LHCN-M2 (cell line): ENCODE measurements at places on chromosomes 5 and 9. TPM values are rescaled to one million over a fixed set of nuclear protein-coding genes. Genes with fewer than 3 reads are reported as not detected.

Gene AIF1L
- total RNA-seq: 0.06 TPM in 1 of 2 replicates, not detected in the other

Gene RASEF
- total RNA-seq: not detected in 2 replicates

Gene GHR
- total RNA-seq: 0.26 and 0.46 TPM in 2 replicates

Gene PRDM9
- total RNA-seq: not detected in 2 replicates

Gene MYMK
- 0.63 TPM in 1 of 2 replicates, not detected in the other for total RNA-seq

Gene SIL1
- 37.0 and 41.4 TPM in 2 replicates for total RNA-seq

Gene SLC34A1
- not detected in 2 replicates for total RNA-seq

Gene CDC23
- total RNA-seq: 27.0 and 27.4 TPM in 2 replicates

Gene PCDHGA3
- total RNA-seq: 0.57 TPM in 1 of 2 replicates, not detected in the other

Gene IFNA21
- total RNA-seq: not detected in 2 replicates

Gene MIGA2
- total RNA-seq: 29.1 and 31.4 TPM in 2 replicates

Gene AFAP1L1
- total RNA-seq: 5.9 and 6.4 TPM in 2 replicates

Gene WDR31
- 0.51 and 0.69 TPM in 2 replicates for total RNA-seq

Gene FOXD4L3
- total RNA-seq: not detected in 2 replicates

Gene CCL19
- total RNA-seq: not detected in 2 replicates

Gene SPATA31C1
- total RNA-seq: not detected in 2 replicates

Gene HRH2
- not detected in 2 replicates for total RNA-seq

Gene ITK
- total RNA-seq: 0.06 TPM in 1 of 2 replicates, not detected in the other

Gene FABP6
- not detected in 2 replicates for total RNA-seq

Gene DCAF12
- 21.7 and 25.0 TPM in 2 replicates for total RNA-seq

Gene LECT2
- not detected in 2 replicates for total RNA-seq

Gene HAPLN1
- under 0.01 TPM in 1 of 2 replicates, not detected in the other for total RNA-seq

Gene PCDHB3
- 2.0 and 2.4 TPM in 2 replicates for total RNA-seq

Gene STPG3
- total RNA-seq: not detected in 2 replicates

Gene CHSY3
- 7.6 and 9.9 TPM in 2 replicates for total RNA-seq

Gene SPINK7
- total RNA-seq: not detected in 2 replicates
